ENCODE measurements at places on chromosomes 5 and 9.

DNA sequence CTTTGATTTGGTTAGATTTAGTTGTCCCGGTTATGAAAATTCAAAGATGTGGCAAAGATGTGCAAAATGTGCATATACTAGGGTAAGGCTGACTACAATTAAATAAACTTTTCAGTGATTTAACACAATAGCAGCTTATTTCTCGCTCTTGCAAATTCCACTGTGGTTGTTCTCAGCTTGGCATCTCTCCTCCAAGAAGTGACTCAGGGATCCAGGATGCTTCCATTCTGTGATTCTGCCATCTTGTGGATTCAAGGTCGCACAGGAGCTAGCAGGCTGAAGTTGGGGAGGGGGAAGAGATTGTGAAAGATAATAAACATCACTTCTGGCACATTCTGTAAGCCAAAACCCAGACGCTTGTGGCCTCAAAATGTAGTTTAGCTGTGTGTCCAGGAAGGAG lies 60.1 kb upstream of the TGFBR1 start:
- no peak for DNase-seq

DNA sequence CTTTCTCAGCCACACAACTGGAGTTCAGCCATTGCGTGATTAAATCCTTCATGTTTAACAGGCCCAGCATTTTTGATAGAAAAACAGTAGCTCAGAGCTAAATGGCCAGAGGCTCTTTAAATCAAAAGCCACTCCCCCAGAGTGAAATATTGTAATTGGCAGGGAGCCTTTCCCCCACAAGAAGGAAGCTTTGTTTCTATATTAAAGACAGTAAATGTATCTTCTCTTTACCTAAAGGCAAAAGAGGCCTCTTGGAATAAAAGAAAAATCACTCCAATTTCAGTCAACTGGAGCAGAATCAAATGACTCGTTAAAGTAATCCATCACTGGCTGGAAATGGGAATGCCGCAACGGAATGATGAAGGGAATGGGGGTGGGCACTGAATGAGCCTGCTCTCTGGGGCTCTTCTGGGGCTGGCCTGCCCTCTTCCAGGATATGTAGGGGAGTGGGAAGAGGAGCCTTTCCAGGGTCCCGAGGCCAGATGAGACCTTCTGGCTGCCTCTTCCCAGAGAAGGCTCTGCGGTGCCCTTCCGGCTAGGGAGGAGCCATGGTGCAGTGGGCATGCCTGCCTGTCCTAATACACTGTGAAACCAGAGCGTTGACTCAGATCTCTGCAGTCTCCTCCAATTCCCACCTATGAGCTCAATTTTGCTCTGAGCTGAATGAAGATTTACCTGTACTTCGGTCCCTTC lies 45.2 kb downstream of the ANKDD1B start:
- peak; percentile 10 for DNase-seq

DNA sequence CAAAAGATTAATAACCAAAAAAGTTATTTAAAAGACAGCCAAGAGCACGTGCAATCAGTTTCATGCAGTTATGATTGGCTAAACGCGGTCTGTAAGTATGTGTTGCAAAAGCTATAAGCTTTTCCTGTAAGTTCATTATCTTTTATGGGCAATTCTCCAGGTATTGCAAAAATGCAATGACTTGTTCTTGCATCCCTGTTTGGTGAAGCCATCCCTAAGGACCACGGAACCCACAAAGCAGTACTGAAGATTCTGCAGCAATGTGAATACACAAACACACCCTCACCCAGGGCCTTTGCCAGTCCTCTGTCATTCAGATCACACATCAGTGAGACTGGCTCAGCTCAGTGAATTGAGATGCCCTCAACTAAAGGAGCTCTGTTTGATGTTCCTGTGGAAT lies 11.4 kb downstream of the GCNT4 start:
- no peak for DNase-seq

GRCh38 chr5:132431632-132432031 lies 58.9 kb downstream of the IRF1 start:
- DNase-seq = no peak

GRCh38 chr9:136532799-136533774 lies 12.8 kb downstream of the NOTCH1 start:
- no peak for DNase-seq

GRCh38 chr5:54722846-54723433 lies 205.4 kb downstream of the SNX18 start:
- DNase-seq = no peak

DNA sequence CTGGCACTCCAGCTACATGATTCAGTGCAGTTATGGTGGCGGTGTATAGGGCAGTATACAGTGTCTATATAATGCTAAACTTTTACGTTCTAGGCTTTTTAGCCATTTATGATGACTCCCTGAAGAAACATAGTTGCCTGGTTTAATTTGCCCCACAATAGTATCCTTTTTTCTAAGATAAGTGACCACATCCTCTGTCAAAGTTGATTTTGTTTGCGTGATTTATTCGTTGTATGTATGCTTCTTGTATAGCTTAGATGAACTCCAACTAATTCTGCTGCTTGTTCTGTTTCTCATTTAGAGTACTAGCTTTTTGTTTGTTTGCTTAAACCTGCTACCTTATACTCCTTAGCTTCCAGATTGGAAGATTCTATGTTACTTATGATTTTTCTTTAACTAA lies 83.6 kb downstream of the ERMP1 start:
- no peak for DNase-seq

DNA sequence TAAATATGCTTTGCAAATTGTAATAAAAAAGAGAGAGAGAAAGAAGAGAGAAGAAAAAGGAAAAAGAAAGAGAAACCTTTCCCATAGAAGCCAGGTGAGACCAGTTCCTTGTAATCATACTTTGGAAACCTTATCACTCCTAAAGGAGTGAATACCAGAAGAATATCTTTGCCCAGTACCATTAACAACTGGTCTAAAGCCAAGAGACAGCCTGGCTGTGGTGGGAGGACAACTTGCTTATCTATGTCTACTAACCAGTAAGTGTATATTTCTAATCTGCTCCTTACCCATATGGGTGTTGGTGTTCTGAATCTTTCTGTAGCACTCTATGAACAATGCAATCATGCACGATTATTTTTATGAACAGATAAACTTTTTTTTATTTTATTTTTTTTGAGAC lies 10.5 kb upstream of the TXN start:
- DNase-seq = no peak

- DNase-seq = no peak
These were observed 126.9 kb upstream of the ATP10B start for GRCh38 chr5:160978944-160979343.

DNA sequence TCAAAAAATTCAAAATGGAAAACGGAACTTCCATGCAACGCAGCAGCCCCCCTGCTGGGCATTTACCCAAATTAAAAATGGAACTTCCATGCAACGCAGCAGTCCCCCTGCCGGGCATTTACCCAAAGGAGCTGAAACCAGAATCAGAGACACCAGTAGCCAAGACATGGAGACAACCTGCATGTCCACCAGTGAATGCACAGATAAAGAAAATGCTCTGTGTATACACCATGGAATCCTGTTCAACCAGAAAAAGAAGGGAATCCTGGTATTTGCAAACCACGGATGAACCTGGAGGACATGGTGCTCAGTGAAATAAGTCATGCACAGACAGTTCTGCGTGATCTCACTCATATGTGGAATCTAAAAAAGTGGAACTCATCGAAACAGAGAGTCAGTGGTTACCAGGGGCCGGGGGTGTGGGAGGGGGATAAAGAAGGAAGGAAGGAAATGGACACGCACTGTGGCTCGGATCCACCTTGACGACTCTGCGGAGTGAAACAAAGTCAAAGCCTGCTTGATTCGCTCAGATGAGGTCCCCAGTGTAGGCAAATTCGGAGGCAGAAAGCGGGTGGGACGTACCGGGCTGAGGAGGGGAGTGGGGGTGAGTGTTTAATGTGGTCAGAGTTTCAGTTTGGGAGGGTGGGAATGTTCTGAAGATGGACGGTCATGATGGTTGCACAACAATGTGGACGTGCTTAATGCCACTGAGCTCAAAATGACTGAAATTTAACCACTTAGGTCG lies 40.2 kb upstream of the EXOC3 start:
- DNase-seq = no peak

DNA sequence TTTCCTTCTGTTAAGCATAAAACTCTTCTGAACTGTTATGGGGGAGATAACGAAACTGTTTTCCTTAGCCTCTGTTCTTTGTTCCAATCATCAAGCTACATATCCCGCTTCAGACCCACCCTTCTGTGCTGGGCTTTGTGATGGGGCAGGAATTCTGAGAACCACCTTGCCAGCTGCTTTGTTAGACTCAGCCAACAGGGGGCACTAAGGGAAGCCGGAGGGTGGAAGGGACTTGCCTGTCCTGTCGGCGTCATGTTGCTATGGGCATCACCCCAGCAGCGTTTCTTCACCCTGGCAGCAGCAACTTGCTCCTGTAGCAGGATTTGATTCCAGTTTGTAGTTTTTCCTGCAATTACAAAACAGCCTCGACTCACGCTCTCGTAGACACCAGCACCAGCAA lies 169.1 kb downstream of the CAAP1 start:
- DNase-seq = peak; percentile 51

DNA sequence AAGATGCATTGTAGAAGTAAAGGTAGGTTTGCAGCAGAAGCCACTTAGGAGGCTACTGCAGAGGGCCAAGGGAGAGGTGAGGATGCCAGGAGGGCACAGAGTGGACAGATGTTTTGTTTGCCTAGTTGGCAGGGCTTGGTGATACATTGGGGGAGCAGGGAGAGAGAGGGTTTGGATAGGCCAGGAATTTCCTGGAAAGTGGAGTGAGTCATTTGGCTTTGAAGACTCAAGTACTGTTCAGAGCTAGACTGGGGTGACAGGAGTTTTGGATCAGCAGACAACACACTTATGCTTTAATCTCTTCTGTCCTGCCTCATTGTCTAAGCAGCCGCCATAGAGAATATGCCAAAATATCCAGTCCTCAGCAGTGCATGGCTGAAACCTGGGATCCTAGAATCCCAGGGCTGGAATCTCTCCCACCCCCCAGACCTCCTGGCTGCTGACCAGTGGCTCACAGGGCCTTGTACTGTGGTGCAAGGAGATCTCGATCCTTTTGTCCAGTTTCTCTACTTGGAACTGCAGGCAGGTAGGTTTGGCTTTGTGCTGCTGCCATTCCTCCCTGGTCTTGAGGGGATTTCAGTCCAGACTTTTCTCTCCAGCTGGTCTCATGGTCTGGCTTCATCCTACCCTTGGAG lies 11.0 kb downstream of the TMEM268 start:
- DNase-seq = no peak

DNA sequence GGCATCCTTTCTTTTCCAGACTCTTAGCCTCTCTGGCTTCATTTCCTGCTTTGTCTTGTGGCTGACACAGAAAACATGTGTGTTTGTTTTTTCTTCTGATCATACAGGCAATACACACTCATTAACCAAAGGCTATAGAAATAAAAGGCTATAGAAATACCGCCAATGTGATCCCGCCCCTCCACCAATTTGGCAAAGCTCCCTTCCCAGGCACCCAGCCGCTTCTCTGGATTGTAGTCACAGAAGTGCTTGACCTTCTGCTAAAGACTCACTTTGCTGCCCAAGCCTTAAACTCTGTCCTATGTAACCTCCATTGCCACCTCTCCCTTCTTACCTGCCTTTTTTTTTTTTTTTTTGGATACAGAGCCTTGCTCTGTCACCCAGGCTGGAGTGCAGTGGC lies 5.3 kb downstream of the TXNDC15 start:
- DNase-seq = no peak

DNA sequence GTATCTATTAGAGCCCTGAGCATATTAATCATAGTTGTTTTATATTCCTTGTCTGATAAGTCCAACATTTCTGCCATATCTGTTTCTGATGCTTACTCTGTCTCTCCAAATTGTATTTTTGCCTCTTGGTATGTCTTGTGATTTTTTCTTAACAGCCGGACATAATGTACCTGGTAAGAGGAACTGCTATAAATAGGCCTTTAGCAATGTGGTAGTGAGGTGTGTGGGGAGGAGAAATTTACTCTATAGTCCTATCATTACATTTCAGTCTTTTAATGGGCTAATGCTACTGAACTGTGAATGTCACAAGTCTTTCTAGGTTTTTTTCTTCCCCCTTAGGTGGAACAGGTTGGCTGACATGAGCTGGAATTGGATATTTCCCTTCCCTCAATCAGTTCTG lies 176.1 kb upstream of the FGF10 start:
- no peak for DNase-seq

DNA sequence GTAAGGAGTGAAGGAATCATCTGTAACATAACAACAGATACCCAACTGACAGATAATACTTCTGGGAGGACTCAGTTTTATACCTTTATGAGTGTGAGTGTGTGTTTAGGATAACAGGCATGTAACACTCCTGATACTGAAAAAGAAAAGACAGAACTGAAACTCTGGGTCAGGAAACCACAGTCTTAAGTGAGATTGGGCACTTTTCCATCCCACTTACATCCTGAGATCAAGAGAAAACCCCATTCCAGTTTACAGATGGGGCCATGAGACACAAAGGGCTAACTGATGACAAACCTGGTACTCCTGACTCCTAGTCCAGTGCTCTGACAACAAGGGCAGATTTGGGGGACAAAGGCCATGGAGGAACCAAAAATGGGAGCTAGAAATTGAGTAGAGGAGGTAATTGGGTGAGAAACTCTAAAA lies 18.0 kb downstream of the IL5 start:
- DNase-seq = no peak

DNA sequence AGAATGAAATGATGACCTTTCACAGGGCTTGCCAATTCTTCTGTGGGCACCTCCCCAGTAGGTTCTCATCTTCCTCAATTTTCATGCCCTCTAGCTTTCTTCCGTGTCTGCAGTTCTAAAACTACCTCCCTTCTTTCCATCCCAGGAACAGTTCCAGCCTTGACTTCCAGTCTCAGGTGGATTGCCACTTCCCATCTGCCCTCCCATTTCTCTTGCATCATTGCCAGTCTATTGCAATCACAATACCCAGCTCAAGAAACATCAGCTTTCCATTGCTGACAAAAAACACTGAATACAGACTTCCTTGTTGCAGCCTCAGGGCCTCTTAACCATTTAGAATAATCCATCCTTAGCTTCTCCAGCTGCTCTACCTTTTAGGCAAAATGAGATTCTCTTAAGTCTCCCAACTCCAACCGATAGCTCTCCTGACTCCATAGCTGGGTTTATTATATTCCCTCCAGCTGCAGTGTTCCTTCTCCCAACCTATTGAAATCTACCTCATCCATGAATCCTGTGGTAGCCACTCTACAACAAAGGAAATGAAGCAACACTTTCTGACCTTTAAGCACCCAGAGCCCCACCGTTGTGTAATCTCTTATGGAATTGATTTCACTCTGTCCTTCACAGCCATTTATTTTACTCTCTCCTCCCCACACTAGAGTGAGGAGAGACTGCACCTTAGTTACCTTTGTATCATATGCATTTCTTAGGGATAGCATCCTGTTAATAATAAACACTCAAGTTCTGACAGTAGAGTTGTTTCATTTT lies 75.6 kb upstream of the PCA3 start:
- DNase-seq = no peak

GRCh38 chr5:32297181-32298058 lies 15.3 kb downstream of the MTMR12 start:
- DNase-seq = no peak

DNA sequence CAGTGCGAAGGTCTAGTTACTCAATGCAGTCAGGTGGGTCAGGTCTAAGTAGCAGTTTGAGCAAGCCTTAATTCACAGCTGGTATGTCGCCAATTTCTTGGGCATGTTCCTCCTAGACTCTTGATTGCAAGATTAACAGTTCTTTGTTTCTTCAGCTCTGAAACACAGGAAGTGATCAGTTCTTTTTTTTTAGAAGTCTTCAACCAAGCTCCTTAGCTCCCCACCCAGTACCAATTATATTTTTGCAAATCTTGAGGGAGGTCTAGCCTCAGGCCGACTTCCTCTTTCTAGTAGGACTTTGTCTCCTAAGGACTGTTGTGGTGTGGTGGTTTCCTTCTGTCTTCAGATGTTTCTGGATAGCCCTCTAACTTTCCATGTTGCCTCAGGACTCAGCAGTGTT lies 2054.2 kb downstream of the MAT2B start:
- no peak for DNase-seq

GRCh38 chr5:126849101-126849678 lies 72.3 kb downstream of the LMNB1 start:
- no peak for DNase-seq
